Bone marrow (tissue), 2 donors: ENCODE measurements at places on chromosomes 4 and X.

DNA sequence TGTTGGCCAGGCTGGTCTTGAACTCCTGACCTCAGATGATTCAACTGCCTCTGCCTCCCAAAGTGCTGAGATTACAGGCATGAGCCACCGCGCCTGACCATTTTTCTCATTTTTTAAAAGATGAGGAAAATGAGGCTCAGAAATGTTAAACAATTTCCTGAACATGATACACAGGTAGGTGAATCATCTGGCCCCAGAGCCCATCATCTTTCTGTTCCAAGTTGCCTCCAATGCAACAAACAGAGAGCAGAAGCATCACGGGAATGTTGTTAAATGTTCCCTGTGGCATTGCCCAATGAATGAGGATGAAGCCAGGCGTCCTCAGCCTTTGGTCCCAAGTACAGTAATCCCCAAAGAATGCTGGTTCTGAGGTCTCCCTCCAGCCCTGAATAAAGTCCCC is 31.3 kb upstream of the ANXA5 start:
- DNase-seq, result no peak

- no peak for DNase-seq
These were observed 149.8 kb upstream of the ARHGEF9 start for GRCh38 chrX:63934791-63935190.

DNA sequence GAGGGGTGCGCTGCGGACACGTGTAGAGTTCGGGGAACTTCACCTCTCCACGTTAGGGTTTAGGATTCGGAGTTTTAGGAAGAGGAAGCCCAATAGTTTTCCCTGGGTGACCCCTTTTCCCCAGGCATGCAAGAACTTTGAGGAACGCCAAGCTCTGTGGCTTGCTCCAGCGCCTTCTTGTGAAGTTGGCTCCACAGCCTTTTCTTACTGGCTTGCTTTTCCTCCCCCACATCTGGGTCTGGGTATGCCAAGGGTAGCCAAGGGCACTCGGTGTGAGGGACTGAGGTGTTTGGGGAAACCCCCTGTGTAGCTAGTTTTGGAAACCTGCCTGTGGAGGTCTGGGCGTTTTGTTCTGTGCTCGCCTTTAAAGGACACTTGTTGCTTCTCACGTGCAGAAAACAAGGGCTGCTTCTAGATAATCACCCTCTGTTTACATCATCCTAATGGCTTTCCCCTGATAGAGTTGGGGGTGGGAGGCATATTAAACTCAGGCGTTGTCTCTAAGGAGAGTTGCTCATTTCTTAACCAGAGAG is 746 bp downstream of the EDNRA start:
- no peak for DNase-seq

GRCh38 chrX:19867938-19868337 is 19.5 kb downstream of the SH3KBP1 start:
- no peak for DNase-seq

- DNase-seq, result no peak
These were observed 201.1 kb downstream of the STPG2 start for GRCh38 chr4:97942137-97942536.

DNA sequence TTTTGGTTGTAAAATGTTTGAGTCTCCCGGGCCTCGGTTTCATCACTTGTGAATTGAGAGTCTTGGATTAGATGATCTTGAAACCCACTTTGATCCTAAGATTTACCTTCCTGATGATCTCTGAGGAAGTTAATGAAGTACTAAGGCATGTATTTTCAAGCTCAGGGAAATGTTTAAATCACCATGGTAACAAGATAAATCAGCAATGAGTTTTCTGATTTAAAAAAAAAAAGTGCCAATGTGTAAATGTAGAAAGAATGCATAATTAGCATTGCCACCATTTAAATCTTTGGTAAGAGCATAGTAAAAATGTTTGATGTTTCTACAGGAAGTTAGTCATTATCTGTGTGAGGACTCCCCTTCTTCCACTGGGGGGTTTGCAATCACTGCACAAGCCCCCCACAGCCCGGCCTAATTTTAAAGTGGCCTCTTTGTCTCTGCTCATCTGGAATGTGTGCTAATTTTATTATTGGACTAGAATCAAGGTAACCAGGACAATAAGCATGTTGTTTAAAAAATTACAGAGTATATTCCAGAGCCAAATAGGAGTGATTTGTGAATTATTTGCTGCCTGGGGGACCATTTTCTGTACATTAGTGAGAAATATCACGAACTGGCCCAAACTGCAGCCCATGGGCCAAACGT is 93.6 kb downstream of the SLC34A2 start:
- no peak for DNase-seq

GRCh38 chr4:153499005-153499404 is 32.8 kb downstream of the TMEM131L start:
- DNase-seq, result no peak

- no peak for DNase-seq
These were observed 19.2 kb downstream of the LAMTOR3 start for GRCh38 chr4:99875071-99875470.

DNA sequence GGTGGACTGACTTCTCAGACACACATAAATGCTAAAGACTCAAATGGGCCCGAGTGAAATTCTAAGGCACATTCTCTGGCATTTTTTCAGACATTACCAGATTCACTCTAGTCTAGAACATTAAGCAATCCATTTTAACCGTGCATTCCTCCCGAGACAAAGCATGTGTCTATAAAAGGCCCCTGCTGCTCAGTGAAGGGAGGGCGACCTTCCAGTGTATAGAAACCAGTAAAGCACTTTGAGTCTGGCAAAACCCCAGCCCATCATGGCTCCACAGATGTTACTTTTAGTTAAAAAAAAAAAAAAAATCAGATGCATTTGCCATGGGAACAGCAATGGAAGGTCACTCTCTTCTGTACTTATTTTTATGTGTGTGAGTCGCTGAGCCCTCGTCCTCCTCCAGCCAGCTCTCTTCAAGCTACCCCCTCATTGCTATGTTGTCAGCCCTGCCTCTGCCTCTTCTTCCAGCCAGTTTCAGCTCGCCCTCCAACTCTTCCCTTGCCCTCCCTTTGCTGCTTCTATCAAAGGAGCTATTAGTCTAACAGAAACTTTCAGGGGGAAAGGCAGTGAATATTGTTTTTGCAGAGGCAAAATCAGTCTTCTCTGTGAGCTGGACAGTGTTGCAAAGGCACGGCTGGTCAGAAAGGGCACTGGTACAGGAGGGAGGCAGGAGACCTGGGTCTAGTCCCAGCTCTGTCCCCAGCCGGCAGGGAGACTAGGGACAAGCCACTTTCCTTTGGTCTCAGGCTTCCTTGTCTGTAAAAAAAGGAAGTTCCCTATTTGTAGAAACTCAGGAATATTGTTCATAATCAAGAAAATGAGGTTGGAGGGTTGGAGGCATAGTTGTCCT is 644.2 kb downstream of the ZNF674 start:
- no peak for DNase-seq

GRCh38 chr4:6425911-6426310 is 46.5 kb downstream of the PPP2R2C start:
- no peak for DNase-seq

DNA sequence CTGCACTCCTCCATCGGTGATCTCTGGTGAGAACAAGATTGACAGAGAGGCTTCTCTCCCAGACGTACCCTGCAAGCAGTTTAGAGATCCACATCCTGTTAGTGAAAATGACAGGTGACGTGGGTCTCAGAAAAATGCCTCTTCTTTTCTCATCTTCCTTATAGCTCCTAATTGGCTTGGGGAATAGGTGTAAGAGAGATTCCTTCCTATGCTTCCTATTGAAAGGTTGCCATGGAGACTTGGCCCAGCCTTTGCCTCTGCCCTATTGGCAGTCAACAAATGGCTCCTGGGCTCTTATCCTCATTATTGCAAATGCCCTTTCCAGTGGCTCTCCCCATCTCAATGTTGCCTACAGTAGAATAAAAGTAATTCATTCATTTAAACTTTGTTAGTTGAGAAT is 26.5 kb upstream of the DGKK start:
- DNase-seq, result no peak

GRCh38 chrX:40552768-40553167 is 28.0 kb upstream of the ATP6AP2 start:
- DNase-seq, result no peak

DNA sequence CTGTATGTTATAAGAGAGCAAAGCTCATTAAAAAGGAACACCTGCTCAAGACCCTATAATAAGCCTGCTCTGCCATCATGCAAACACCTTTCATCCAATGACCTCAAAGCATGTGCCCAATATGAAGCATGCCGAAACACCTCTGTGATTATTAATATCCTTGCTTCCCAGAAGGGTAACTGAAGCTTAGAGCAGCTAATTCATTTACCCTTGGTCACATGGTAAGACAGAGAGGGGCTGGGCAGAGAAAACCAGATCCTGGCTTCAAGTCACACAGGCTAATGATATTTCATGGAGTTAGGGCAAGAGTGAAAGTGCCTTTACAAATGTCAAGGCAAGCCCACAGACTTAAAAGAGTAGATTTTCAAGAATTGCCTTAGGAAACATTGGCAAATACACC is 5.6 kb downstream of the AMOT start:
- DNase-seq, result no peak

GRCh38 chr4:25779021-25779420 is 83.8 kb downstream of the SEL1L3 start:
- no peak for DNase-seq

DNA sequence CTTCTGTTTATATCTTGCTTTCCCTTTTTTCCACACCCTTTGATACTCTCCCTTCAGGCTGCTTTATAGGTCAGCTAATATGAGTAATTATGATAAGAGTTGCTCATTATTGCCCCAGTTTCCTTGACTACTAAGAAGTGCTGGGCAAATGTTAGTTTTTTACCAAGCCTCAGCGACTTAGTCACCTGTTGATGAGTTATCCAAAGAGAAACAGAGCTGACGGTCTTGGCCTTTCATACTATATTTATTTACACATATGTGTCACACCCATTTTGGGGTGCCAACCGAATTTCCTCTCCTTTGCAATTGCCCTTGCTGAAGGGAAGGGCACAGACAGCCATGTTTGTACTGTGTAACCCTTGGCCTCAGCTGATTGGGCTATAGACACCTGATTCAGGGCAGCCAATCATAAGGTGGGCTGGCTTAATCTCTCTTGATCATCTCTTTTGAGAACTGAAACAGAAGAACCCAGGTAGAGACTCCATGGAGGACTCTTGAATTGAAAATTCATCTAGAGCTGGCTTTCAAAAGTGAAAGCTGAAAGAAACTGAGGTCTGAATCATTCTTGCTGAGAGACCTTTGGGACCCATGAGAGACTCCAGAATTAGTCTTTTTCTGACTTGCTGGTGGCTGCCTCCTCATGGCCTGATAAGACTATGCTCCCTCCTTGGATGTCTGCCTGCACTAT is 111.7 kb upstream of the RPS6KA3 start:
- no peak for DNase-seq

DNA sequence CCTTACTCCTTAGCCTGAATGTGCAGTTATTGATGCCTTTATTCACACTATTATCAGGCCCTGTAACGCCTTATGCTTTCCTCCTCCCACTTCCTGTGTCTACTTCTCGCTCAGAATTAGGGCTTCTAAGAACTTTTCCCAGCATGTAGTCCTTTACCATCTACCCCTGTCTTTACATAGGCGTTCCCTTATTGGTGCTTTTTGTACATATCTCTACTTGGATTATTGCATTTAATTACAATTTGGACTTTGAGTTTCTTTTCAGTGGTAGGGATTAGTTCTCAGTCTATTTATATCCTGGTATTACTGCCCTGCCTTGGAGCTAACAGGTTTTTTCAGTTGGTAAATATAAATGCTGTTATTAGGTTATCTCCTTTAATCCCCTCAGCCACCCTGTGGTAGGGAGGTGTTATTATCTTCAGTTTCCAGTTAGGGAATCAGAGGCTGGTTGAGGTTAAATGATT is 84.0 kb downstream of the RBPJ start:
- no peak for DNase-seq

DNA sequence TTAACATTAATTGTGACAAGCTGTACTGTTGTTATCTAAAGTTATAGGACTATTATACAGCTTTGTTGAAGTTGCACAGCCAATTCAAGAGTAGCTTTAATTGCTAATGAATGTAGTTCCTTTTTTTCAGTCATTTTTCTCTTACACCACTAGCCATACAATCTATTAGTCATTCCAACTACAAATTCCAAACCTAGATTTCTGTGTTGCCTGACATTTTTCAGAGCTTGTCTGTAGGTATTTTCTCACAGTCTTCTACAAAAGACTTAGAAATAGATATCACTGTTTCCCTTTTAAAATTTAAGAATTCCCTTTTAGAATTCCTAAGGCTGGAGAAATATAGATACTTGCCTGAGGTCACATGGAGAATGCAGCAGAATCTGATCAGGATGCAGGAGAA is 307.0 kb upstream of the HS3ST1 start:
- DNase-seq, result no peak

DNA sequence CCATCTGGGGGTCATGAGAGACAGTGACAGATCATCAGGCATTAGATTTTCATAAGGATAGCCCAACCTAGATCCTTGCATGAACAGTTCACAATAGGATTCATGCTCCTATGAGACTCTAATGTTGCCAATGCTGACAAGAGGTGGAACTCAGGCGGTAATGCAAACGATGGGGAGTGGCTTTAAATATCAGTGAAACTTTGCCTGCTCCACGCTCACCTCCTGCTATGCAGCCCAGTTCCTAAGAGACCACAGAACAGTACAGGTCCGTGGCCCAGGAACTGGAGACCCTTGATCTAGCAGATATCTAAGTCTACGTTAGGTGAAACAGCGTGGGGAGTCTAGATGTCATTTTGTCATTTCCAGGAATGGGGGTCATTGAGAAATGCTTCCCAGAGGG is 165.7 kb downstream of the OR13H1 start:
- DNase-seq, result no peak

DNA sequence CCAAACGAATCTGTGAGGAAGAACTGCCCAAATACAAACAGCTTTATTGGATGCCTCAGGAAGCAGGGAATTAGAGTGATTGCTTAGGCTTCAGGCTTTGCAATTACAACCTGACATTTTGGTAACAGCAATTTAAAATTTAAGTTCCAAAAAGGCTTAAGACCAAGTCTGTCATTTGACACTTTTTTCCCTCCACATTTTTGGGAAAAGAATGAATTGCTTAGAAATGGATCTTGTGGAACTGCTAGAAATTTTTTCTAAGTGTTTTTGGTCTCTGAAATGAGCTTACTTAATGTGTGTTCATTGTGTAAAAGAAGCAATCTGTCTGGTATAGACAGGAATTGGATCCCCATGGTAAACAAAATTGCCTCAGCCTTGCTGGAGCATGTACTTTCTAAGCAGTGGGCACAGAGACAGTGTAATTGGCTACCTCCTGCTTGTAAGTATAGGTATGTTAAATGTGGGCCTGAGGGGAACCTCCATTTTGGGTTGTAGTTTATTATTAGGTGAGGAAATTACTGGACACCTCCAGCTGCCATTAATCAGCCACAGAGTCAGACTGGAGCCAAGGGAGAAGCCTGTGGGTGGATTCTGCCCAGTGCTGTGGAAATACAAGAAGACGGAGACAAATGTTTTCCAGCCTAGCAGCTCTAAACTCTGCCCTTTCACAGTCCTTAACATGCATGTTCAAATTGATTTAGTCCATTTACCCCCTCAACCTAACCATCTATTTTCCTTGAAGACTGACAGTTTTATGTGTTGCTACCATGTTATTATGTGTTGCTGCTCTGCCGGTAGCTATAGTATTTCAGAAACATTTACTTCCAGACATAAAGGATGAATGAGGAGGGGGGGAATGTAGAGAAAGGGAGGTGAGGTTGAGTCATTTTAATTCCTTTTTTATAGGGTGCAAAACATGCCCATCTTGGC is 473.0 kb downstream of the SPRY1 start:
- DNase-seq, result no peak

- DNase-seq, result no peak
These were observed 1040.0 kb downstream of the FAT4 start for GRCh38 chr4:126354784-126355183.
